ENCODE measurements at places on chromosomes 2 and 18.

- H3K27me3 ChIP-seq, result no peaks in the 10 kb centered on the region
- no peak for DNase-seq
- H3K4me1 ChIP-seq, result peaks cover under 1% of the 10 kb centered on the region
- no peak overlapping the region for H3K4me3 ChIP-seq
- peaks cover 36% of the 10 kb centered on the region for H3K36me3 ChIP-seq
- H3K27ac ChIP-seq, result no peak overlapping the region
Measured at GRCh38 chr2:9472511-9472910, 1.8 kb upstream of the IAH1 start.

GRCh38 chr18:27674411-27674810, 489.3 kb upstream of the CHST9 start:
- H3K4me3 ChIP-seq, result no peak overlapping the region
- no peak overlapping the region for H3K27ac ChIP-seq
- H3K27me3 ChIP-seq, result no peaks in the 10 kb centered on the region
- H3K36me3 ChIP-seq, result no peaks in the 10 kb centered on the region
- no peak for DNase-seq

DNA sequence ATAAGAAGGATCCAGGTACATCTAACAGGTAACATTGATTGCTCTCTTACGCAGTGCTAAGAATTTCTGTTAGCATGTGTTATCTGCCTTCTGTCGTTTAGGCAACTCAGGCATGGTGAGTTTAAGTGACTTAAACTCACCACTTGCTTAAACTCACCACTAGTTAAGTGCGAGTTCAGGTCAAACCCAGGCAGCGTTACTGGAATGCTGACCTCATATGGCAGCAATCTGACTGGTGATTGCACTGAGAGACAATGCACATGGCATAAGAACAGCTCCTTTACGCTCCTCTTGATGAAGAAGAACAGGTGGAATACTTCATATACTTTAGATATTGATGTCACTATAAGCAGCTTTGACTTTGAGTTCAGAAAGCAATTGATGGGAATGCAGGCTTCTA, 954.1 kb downstream of the SOCS6 start:
- no peaks in the 10 kb centered on the region for H3K36me3 ChIP-seq
- no peak overlapping the region for H3K4me3 ChIP-seq
- no peak overlapping the region for H3K27ac ChIP-seq
- no peaks in the 10 kb centered on the region for H3K4me1 ChIP-seq
- H3K27me3 ChIP-seq, result no peaks in the 10 kb centered on the region

- H3K4me3 ChIP-seq, result no peak overlapping the region
- H3K27ac ChIP-seq, result peak overlapping the region; percentile 5
- H3K4me1 ChIP-seq, result peaks cover 33% of the 10 kb centered on the region
- peaks cover 8% of the 10 kb centered on the region for H3K36me3 ChIP-seq
Measured at GRCh38 chr2:201448701-201449100, 2.6 kb downstream of the TRAK2 start.

- no peak for DNase-seq
- H3K4me1 ChIP-seq, result peaks cover 10% of the 10 kb centered on the region
- no peak within 1 kb of the TSS for H3K27ac ChIP-seq
- peak within 1 kb of the TSS; percentile 28 for H3K4me3 ChIP-seq
- H3K27me3 ChIP-seq, result peaks cover 89% of the 10 kb centered on the region
Measured at GRCh38 chr2:176106581-176107539, at the start of gene HOXD11. Gene HOXD11, plus strand, starts transcription at chr2:176107280. Its CDS starts 76 bp downstream, at chr2:176107356.

DNA sequence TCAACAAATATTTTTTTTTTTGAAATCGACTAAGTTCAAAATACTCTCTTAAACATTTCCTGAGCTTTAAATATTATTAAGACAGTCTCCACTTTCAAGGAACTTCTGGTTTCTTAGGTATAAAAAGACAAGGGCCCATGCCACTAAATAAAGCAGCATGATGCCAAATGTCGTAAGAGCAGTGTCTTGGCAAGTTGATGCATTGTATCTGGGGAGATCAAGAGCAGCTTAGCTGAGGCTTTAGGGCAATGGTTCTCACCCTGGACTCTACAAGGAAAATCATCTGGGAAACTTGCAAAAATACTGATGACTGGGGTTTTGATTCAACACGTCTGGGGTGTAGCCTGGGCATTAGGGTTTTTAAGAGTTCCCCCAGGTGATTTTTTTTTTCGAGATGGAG, 41.3 kb downstream of the COL4A3 start:
- DNase-seq, result no peak
- H3K4me1 ChIP-seq, result no peaks in the 10 kb centered on the region
- H3K27me3 ChIP-seq, result no peaks in the 10 kb centered on the region
- H3K27ac ChIP-seq, result no peak overlapping the region

DNA sequence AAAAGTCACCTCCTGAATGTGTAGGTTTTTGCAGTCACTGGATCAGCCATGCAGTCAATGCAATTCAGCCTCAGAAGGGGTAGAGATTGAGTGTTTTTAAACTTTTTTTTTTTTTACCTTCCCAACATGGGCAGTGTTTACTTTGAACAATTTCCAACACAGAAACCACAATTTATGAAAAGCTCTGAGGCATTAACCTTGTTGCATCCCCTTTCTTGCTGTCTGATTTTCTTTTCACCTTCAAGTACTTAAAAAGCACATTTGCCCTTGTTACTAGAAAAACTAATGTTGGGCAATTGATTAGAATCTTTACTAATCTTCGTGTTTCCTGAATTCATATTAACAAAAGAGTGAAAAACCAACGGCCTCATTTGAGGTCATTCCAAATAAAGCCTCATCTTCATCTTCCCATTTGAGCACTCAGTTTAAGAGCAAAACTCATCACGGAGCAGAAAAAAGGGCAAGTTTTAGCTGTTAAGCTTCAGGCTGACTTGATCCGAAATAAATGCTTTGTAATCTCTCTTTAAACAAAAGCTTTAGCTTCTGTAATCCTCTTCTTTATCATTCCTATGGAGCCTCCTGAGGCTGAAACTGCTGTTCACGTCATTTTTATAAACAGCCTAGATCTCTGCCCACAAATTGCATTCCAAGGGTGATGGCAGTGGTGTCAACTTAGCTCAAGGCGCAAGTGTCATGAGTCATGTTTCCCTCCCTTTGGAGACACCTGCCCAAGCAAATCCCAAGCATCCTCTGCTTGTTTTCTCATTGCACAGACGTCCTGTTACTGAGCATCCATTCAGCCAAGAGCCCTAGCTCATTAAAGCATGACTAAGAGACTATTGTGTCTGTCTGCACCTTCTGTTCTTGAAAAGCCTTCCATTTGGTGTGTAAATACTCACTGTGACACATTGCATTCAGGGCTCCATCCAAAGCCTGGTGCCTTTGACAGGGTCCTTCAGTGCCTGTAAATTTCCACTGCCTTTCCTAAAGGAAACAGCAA, 107.7 kb downstream of the HNMT start:
- no peaks in the 10 kb centered on the region for H3K27me3 ChIP-seq
- no peak overlapping the region for H3K4me3 ChIP-seq
- H3K27ac ChIP-seq, result no peak overlapping the region
- DNase-seq, result no peak

DNA sequence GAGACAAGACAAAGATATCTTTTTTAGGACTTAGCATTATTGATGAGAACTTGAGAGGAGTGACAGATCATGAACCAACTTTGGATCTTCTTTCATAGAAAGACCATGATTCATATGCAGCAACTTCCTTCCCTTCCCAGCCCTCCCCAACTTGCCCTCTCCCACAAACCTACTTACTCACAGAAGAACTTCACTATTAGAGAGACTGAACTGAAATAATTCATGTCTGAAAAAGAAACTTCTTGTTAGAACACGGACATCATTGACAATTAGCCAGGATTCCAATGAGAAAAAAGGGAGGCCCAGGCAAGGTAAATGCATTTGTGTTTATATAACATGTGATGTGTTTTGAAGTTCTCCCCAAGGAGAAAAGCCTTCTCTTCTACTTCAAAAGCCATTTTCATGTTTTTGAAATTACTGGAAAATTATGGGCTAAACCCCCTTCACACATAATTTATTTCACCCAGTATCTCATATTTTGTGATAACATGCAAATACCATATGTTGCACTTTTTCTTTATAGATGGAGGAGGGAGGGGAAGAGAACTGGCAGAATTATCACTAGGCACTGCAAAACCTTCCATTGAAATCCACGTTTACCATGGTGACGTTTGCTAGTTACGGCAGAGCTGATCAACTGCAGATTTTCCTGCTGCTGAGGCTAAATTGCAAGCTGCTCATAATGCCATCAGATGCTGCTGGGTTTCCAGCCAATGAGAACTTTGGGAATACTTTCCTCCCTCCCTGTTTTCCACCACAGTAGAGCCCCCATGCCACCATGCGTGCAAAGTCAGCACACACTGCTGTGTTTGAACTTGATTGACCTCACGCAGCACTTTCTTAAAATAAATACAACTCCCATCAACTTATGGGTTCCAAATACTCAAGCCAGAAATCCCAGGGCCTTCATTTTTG, 294.7 kb downstream of the MEIS1 start:
- no peaks in the 10 kb centered on the region for H3K27me3 ChIP-seq
- no peaks in the 10 kb centered on the region for H3K4me1 ChIP-seq
- no peak for DNase-seq
- no peak overlapping the region for H3K4me3 ChIP-seq
- no peaks in the 10 kb centered on the region for H3K36me3 ChIP-seq

DNA sequence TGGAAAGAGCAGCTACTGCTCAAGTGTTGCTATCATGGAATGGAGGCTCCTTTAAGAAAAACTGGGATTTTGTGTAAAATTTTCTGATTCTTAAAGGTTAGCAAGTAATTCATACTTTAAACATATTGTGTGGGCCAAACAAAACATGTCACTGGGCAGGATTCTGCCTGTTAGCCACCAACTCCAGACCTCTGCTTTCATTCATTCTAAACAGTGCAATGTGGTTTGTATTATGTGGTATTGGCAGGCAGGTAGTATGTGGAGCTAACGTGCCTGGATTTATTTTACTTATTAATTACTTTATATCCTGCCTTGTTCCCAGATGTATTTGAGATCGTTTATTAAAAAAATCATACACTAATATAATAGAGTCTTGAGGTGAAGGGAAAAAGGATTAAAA, 1521.3 kb upstream of the ACVR2A start:
- no peaks in the 10 kb centered on the region for H3K36me3 ChIP-seq
- no peaks in the 10 kb centered on the region for H3K27me3 ChIP-seq
- no peak for DNase-seq
- H3K4me1 ChIP-seq, result no peaks in the 10 kb centered on the region
- no peak overlapping the region for H3K4me3 ChIP-seq
- no peak overlapping the region for H3K27ac ChIP-seq

DNA sequence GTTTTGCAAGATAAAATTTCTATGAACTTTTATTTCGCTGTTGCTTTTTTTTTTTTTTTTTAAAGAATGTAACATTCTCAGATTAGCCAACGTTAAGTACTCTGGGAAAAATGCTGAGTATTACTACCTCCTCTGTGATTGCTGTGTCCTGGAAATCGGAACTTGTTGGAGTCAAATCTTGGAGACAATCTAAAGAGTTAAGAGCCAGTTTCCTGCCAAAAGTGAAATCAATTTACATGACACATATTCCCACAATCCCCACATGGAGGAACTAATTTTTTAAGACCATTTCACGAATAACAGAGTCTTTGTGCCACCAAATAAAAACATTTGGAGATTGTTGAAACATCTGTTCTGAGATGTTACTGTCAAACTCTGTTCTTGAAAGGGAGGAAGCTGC, 127.8 kb downstream of the MEP1B start:
- peak overlapping the region; percentile 39 for H3K27ac ChIP-seq
- no peaks in the 10 kb centered on the region for H3K4me1 ChIP-seq
- H3K4me3 ChIP-seq, result no peak overlapping the region
- no peaks in the 10 kb centered on the region for H3K36me3 ChIP-seq
- no peak for DNase-seq

DNA sequence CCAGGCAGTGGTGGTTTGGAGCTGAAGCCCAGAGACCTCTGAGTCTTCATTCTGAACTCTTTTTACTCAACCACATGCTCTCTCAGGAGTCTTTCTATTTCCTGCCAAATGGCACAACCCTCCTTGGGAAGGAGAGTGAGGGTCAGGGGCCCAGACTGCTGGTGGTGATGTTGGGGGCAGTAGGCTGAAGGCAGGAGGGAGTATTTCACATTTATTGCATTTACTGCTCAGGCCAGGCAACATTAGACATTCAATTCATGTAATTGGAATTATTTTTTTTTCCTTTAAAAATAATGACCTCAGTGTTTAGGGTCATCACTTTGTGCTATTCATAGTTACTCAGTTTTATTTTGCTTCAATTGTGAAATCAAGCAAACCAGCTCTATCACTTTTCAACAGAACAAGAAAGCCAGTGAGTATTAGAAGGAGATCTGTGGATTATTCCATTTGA, 311.3 kb upstream of the NT5C1B start:
- no peak overlapping the region for H3K27ac ChIP-seq
- H3K27me3 ChIP-seq, result no peaks in the 10 kb centered on the region
- peaks cover 23% of the 10 kb centered on the region for H3K4me1 ChIP-seq

- H3K27ac ChIP-seq, result no peak overlapping the region
- H3K4me3 ChIP-seq, result no peak overlapping the region
- H3K27me3 ChIP-seq, result no peaks in the 10 kb centered on the region
Measured at GRCh38 chr2:37550190-37550589, 121.3 kb downstream of the CDC42EP3 start.

GRCh38 chr2:96772903-96773671, 12.4 kb downstream of the CNNM4 start:
- H3K4me3 ChIP-seq, result no peak overlapping the region
- no peaks in the 10 kb centered on the region for H3K36me3 ChIP-seq

GRCh38 chr18:12056884-12057402, 36.7 kb upstream of the ANKRD62 start:
- H3K4me1 ChIP-seq, result no peaks in the 10 kb centered on the region
- no peak overlapping the region for H3K4me3 ChIP-seq

GRCh38 chr2:126902859-126903258, 4.2 kb downstream of the TEX51 start:
- H3K27ac ChIP-seq, result no peak overlapping the region
- H3K36me3 ChIP-seq, result no peaks in the 10 kb centered on the region
- no peaks in the 10 kb centered on the region for H3K4me1 ChIP-seq
- H3K27me3 ChIP-seq, result peaks cover 10% of the 10 kb centered on the region
- peak; percentile 1 for DNase-seq

GRCh38 chr2:160736148-160737028, 242.8 kb upstream of the RBMS1 start:
- H3K4me1 ChIP-seq, result no peaks in the 10 kb centered on the region
- H3K4me3 ChIP-seq, result no peak overlapping the region
- H3K27ac ChIP-seq, result no peak overlapping the region
- H3K36me3 ChIP-seq, result no peaks in the 10 kb centered on the region
- no peak for DNase-seq
